ENCODE measurements at places on chromosomes 1 and 21.

DNA sequence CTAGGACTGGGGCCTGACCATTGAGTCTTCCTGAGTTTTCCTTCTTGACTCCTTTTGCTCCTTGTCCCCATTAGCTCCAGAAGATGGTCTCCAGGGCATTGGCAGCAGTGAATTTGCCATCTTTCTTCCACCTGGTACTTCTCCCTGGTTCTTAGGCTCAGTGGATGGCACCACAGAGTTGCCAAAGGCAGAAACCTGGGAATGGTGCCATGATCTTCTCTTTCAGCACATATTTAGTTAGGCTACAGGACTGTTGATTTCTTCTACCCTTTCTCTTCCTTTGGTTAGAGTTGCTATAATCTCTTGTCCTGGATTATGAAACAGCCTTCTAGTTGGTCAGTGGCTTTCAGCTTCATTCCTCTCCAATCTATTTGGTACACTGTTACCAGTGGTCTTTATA is 6.2 kb downstream of the ZBTB40 start:
- DNase-seq: no peak

- no peak for DNase-seq
Observed at GRCh38 chr1:115829023-115829674, 11.8 kb downstream of the NHLH2 start.

- DNase-seq: no peak
Observed at GRCh38 chr1:91278754-91279153, 125.9 kb downstream of the HFM1 start.

DNA sequence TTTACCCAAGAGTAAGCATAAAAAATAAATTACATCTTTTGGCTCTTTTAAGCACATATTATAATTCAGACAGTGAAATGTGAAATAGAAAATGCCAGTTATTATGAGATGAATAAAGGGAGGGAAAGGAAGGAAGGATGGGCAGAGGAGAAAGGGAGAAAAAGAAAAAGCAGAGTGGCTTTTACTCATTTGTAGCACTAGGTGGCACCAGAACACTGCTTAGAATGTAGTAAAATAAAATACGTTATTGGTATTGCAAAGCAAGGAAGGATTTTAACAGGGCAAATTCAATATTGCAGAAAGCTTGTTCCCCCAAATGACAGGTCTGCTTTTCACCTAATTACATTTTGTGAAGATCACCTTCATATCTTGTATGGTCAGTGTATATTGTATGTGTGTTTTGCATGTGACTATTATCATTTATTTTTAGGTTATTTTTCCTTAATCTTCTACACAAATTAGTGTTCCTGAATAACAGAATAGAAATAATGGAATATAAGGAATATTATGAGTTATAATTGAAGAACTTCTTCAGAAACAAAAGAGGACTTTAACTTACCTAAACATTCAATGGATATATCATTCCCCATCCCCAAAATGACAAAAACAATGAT is 9.1 kb upstream of the PCNX2 start:
- no peak for DNase-seq
